ENCODE measurements at places on chromosomes 12 and 14. TPM values are rescaled to one million over a fixed set of nuclear protein-coding genes. Genes with fewer than 3 reads are reported as not detected.

DNA sequence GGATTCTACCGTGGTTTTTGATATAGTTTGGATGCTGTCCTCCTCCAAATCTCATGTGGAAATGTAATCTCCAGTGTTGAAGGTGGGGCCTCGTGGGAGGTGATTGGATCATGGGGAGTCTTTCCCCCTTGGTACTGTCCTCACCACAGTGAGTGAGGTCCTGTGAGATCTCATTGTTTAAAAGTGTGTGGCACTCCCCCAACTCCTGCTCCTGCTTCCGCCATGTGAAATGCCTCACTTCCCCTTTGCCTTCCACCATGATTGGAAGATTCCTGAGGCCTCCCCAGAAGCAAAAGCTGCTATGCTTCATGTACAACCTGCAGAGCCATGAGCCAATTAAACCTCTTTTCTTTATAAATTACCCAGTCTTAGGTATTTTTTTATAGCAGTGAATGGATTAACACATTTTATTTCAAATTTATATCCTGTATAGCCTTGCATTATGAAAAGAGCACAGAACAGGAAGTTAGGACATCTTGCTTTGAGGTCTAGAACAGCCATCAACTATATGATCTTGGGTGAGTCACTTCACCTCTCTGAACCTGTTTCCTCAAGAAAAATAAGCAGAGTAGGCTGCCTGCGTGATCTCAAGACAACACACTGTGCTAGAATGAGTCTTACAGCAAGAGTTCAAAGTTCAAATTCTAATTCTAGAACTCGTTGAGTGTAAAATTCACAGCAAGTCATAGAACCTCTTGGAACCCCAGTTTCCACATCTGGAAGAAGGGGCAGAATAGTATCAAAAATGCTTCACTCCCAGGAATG, 160.9 kb upstream of the EEA1 start:
- DNase-seq, result no peak

GRCh38 chr14:65239143-65239937, 137.0 kb upstream of the MAX start:
- DNase-seq, result no peak

DNA sequence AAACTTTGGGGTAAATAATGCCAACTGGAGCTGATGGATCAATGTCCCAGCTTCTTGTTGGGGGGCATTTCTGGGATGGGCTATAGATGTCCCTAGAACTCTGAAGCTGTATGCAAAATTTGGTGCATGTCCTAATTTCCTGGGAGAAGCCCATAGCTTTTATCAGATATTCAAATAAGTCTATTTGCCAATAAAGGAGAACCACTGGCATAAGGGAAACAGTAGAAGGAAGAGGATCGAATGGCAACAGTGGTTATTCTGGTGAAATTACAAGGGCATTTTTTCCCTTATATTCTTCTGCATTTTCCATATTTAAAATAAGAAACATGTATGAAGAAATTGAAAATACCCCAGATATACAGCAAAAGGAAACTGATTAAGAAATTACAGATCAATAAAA, 34.2 kb downstream of the PSMA6 start:
- DNase-seq, result no peak

The TRAF3 gene
- total RNA-seq, result 18.4 TPM

DNA sequence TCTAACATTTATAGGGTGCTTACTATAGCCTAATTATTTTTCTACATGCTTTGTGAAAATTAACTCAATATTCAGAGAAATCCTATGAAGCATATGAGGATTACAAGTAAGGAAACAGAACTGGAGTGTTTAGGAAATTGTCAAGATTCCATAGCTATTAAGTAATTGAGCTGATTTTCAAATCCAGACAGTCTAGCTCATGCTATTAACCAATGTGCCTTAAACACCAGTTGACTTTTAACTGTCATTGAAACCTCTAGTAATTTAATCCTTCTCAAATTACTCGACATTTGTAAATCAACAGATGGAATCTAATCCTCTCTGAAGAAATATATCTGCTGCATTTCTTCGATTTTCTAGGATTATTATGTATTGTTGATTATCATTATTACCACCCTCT, 488.9 kb downstream of the MDGA2 start:
- no peak for DNase-seq

DNA sequence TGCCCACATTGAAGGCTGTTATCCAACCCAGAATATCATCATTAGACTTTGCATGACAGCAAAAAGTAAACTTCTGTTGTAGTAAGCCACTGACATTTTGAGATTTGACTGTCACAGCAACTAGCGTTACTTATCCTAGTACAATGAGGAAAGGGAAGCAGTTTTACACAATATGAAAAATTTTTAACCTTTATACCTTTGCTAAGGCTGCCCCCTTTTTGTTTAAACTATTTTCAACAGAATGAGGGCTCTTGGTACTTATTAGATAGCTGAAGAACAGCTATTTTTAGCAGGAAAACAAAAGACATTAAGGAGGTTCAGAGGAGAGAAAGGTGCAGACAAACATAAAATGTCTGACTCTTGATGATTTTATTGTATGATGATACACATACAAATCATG, 23.4 kb upstream of the TMX1 start:
- DNase-seq, result no peak

GRCh38 chr14:74459289-74459946, 33.4 kb upstream of the SYNDIG1L start:
- DNase-seq, result no peak

DNA sequence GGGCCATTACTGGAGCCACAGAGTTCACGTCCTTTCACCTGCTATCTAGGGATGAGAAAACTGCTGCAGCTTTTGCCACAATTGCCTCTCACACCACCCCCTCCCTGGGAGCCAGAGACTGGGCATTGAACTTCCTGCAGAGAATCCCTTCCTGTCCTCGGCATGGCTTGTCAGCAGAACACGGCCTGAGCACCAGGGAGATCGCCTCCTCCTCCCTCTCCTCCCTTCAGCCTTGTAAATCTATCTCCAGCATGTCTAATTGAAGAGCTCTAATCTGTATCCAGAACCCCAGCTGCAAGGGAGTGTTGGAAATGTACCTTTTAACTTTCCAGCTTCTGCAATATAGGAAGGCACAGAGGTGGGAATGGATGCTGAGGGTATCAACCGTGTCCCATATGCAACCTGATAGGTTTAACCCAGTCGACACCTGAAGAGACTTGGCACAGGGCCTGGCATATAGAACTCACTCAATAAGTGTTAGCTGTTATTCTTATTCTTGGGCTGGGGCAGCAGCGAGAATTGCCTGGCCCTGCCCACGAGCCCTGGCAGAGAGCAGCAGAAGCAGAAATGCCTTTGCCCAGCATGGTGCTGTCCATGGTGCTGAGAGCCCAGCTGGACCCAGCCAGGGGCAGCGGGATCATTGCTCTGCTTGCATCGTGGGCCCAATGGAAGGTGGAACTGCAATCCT, 26.8 kb downstream of the TMEM63C start:
- no peak for DNase-seq

- no peak for DNase-seq
Observed at GRCh38 chr14:52650774-52651173, 44.6 kb downstream of the ERO1A start.

- no peak for DNase-seq
Observed at GRCh38 chr12:76083246-76083903, 1.1 kb downstream of the NAP1L1 start.

DNA sequence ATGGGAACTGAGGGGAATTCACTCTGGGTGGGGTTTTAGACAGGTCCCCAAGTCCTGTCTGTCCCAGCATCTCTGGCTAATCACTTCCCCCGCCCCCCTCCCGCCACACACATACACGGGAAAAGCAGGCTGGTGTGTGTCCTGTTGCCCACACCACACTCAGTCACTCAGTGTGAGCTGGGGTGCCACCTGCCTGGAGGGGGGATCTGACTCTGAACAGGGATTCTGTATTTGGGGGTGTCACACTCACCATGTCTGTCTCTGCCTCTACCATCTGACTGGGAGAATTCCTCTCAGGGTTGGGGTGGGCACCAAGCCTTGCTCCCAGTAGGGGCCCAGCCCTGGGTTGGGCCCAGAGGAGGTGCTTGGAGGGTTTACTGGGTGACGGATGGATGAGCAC, 31.1 kb downstream of the SH2B3 start:
- no peak for DNase-seq

- DNase-seq, result no peak
Observed at GRCh38 chr14:51498411-51499227, 153.1 kb upstream of the FRMD6 start.

- DNase-seq, result no peak
Observed at GRCh38 chr12:57000393-57000792, 6.0 kb downstream of the ZBTB39 start.

The RFLNA gene
- 1.0 TPM for total RNA-seq

The LRRC10 gene
- total RNA-seq, result not detected

- DNase-seq, result no peak
Observed at GRCh38 chr12:113601656-113602263, 130.1 kb upstream of the LHX5 start.

The WNT1 gene
- not detected for total RNA-seq

The CIDEB gene
- total RNA-seq, result not detected

GRCh38 chr14:61355892-61356325, 34.5 kb downstream of the PRKCH start:
- no peak for DNase-seq

The CACNA2D4 gene
- 0.92 TPM for total RNA-seq

DNA sequence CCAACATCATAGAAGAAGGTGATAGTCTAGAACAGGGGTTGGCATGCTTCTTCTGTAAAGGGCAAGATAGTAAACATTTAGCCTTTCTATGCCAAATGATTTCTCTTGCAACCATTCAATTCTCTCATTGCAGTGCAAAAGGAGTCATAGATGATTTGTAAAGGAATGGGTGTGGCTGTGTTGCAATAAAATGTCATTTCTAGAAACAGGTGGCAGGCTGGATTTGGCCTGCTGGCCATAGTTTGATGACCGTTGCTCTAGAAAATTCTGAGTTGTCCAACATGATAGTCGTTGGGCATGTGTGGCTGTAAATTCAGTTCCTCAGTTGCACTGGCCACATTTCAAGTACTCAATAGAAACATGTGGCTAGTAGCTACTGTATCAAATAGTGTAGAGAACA, 21.7 kb downstream of the SMCO2 start:
- DNase-seq, result no peak

- no peak for DNase-seq
Observed at GRCh38 chr12:122871851-122872780, 23.8 kb downstream of the VPS37B start.

The GALNT16 gene
- total RNA-seq, result 34.4 TPM

The EPYC gene
- total RNA-seq, result not detected

GRCh38 chr12:70120970-70121369, 122.3 kb upstream of the CNOT2 start:
- no peak for DNase-seq

DNA sequence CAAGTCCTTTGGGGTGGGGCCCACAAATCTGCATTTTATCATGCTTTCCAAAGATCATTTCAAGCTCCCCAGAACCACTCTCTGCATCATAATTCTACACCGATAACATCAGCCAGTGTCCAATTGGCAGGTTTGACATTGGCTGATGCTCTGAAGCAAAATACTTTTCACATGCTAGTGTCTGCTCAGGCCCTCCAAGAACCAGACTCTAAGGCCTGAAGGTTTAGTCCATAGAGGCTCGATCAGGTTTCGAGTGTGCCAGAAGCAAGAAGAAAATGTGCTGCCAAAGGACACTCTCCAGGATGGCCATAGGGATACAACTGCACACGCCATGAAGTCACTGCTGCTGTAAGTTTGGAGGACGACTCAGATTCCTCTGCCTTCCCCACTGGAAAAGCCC, 280.3 kb downstream of the KSR2 start:
- no peak for DNase-seq

GRCh38 chr12:84384384-84384783, 528.2 kb downstream of the SLC6A15 start:
- DNase-seq, result no peak

The GLT8D2 gene
- total RNA-seq, result 38.8 TPM

DNA sequence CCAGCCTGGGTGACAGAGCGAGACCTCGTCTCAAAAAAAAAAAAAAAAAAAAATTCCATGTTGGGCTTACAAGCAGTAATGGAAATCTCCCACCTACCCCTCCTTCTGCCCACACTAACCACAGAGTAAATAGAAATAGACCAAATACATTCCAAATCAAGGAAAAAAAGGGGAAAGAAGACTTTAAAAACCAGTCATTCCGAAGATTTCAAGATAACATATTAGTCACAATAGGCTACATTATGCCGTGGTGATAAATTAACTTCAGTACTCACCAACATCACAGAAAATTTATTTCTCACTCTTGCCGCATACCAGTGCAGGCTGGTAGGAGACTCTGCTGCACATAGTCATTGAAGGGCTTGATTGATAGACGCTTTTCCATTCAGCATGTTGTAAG, 15.5 kb upstream of the ETV6 start:
- no peak for DNase-seq

DNA sequence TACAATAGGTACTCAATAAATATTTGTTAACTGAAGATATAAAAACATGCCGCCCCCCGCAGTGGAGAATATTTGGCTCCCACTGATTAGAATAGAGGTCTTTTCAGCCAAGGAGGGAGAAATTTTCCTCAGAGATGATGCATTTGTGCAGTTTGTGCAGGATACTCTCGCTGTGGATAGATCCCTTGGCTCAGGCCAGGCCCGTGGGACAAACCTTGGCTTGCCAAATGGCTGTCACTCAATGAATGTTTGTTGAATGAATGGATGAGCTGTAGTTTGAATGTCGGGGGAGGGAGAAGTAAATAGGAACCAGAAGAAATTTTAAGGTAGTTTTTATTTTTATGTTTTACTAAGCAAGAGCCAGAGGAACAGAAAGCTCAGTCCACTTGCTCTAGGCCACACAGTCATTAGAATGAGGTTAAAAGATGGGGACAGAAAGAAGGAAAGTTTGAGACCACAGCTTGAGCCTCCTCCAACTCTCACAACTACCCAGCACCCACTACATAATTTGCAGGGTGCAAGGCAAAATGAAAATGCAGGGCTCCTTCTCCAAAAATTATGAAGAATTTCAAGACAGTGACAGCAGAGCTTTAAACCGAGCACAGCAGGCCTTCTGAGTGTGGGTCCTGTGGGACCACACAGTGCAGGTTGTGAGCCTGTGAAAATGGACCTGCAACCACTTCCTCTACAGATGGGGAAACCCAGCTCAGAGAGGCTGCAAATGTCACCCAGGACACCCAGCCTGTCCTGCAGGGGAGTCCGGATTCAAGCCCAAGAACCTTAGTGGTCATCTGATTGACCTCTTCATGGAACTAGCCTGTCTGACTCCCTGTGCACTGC, 51.4 kb downstream of the WSCD2 start:
- DNase-seq, result no peak

The GLIPR1L1 gene
- not detected for total RNA-seq

The TNFAIP2 gene
- 16.7 TPM for total RNA-seq

DNA sequence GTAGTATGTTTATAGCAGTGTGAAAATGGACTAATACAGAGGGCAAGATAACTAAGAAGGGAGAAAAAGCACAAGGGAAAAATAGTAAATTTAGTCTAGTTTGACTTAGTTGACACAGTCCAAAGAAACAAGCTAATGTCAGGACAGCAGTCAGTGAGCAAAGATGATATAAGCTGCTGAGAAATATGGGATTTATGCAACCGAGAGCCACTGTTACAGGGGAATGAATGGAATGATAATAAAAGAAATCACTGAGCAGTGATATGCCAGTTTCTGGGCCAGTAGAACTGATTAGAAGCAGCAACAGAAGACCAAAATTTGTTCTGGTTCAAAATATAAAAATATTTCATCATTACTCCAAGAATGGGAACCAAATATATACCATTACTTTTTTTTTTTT, 60.1 kb downstream of the R3HDM2 start:
- DNase-seq, result no peak

GRCh38 chr12:124915239-124916236, 1.1 kb upstream of the UBC start:
- no peak for DNase-seq

GRCh38 chr12:51341251-51342007, 5.0 kb downstream of the CELA1 start:
- no peak for DNase-seq
